Fibroblast of skin of scalp (primary cell): ENCODE measurements at places on chromosomes 4 and X.

DNA sequence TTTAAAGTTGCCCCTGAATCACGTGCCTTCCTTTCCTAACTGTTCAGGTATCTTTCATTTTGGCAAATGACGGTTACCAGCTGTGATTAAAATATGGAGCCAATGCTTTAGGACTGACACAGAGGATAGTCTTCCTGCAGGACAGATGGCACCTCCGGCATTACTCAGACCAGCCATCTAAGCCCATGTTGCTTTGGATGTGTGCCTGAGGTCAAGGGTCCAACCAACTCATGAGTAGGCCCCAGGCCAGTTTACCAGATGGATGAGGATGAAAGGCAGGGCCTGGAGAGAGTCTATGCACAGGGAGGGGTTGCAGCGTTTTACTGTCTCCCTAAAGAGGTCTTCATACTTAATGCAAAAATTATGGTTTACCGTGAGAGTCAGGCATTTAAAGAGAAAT is 174.0 kb upstream of the GATB start:
- DNase-seq, result no peak

DNA sequence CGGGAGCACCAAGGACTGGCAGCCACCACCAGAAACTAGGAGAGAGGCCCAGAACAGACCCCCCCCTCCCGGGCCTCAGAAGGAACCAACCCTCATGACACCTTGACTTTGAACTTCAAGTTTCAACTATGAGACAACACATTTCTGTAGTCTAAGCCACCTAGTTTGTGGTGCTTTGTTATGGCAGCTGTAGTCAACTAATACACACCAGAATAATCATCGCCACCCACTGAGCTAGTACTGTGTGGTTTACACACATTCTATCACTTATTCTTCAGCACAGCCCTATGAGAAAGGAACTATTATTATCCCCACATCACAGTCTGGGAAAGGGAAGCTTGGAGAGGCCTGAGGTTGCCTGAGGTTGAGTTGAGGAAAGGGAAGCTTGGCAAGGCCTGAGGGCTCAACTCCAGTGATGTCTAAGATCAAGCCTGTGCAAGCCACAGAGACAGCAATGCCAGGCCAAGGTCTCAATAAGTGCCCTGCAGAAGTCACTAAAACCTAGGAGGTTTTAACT is 126.6 kb downstream of the FHDC1 start:
- DNase-seq, result no peak

- DNase-seq, result no peak
Measured at GRCh38 chrX:151184705-151185104, 8.3 kb downstream of the GPR50 start.

DNA sequence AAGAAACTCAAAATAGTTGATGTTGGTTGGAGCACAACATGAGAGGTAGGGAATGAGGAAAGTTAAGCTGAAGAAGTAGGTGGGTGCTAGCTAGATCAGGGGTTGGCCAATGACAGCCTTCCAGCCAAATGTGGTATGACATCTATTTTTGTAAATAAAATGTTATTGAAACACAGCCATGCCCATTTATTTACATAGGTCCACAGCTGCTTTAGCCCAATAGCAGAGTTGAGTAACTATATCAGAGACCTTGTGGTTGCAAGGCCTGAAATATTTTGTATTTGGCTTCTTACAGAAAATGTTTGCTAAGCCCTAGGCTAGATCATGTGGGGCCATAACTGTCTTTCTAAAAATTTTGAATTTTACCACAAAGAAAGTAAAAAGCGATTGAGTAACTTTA is 234.9 kb upstream of the CTSO start:
- no peak for DNase-seq

DNA sequence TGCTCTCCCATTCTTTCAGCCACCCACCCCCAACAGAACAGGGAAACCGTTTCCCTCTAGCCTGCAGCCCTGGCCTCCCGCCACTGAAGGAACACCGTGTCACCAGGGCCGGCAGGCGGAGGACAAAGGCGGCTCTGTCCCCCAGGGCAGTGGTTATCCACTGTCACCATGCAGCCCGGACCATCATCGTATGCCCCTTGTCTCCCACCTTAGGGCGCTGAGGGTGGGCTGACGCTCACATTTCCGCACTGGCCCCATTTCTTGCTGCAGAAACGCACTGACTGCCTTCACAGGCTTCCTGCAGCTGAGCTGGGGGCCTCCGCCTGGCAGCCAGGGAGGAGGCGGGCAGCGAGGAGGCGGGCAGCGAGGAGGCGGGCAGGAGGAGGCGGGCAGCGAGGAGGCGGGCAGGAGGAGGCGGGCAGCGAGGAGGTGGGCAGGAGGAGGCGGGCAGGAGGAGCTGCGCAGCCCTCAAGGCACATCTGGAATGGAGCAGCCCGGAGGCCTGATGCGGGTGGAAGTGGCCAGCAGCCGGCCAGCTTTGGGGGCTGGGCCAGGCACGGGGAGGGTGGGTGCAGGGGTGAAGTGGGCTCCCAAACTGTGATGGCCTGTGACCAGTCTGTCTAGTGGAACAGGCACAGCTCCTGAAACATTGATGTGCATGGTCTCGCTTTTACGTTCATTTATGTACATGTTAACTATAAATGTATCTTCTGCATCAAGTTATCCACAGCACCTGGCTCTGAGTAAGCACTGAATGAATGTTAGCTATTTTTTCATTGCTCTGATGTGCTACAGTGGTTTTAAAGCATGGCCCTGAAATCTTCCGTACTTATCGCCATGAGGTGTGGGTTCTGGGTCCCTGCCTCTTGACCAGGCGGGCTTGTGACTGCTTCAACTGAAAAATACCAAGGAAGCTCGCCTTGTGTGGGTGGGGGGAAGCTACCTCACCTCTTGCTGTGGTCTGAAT is 20.6 kb upstream of the KIAA0232 start:
- DNase-seq, result no peak

GRCh38 chrX:110311437-110312230 is 6.3 kb downstream of the AMMECR1 start:
- DNase-seq, result no peak

DNA sequence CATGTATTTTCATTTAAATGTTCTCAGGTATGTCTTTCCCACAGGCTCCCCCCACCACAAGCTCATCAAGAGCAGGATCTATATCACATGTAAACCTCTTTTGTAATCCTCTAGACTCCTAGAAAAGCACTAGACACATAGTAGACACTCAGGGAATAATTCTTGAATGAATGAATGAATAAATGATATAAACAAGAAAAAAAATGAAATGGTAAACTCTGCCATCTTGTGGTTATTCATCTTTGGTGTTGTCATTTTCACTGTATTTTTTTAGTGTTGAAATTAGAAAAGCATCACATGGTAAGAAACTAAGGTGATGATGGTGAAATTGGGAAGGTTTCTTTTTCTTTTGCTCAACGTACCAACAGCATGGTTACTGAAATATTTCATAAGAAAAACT is 34.2 kb upstream of the C1GALT1C1 start:
- DNase-seq, result peak; percentile 32

GRCh38 chr4:87360338-87360935 is 30.6 kb downstream of the HSD17B11 start:
- DNase-seq, result no peak

DNA sequence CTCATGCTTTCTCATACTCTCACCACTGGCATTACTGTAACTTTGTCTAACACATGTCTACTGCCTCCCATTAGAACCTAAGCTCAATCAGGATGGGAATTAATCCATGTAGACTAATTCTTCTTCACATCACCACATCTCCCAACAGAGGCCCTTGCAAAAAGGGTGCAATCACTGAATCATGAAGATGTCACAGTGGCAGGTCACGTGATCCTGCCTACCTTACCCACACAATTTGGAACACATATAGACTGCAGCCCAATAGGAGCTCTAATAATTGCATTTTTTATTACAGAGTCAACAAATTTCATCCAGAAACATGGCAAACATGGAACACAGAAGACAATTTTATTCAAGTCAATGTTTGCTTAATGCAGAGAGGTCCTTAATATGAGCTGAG is 146.6 kb downstream of the NR3C2 start:
- DNase-seq, result no peak

DNA sequence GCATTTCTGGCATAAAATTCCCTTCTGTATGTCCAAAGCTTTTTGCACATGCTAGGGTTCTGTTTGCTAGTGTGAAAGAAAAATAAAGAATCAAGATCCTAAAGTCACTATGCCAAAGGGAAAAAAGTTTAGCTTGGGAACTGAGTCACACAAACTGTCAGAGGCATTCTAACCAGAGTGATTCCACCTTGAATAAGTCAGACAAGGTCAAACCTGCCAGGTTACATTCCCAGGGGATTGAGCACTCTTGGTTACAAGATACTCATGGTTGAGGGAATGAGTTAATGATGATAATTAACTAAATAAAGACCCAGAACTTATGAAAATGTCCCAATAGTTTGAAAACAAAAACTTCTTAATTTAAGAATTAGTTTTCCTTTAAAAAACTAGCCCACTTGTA is 13.7 kb upstream of the UGT2B17 start:
- DNase-seq, result no peak
